ENCODE measurements at places on chromosomes 1 and 21.

DNA sequence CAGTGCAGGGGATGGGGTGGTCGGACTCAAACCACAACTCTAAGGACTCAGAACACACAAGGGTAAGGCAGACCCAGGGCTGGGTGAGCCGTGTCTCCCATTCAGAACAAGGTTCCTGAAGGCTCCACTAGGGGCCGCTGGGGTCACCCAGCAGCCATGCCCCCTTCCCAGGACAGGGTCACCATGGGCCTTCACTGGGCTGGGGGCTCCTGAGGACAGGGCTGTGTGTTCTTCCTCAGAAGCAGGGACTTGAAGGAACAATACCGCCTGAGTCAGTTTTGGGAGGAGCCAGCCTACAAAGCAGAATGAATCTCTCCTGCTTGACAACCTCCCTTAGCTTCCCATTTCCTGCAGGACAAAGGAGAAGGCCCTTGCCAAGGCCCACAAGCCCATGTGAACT is 15.4 kb downstream of the RIMS3 start:
- DNase-seq: no peak

- DNase-seq: peak; percentile 84
These were observed 4.9 kb downstream of the SH3BGRL3 start for GRCh38 chr1:26284597-26285347.

GRCh38 chr1:36306210-36306901 is at the start of gene SH3D21:
SH3D21 (plus strand) TSS chr1:36306368; CDS start chr1:36306421, 53 bp downstream.
- no peak for DNase-seq

DNA sequence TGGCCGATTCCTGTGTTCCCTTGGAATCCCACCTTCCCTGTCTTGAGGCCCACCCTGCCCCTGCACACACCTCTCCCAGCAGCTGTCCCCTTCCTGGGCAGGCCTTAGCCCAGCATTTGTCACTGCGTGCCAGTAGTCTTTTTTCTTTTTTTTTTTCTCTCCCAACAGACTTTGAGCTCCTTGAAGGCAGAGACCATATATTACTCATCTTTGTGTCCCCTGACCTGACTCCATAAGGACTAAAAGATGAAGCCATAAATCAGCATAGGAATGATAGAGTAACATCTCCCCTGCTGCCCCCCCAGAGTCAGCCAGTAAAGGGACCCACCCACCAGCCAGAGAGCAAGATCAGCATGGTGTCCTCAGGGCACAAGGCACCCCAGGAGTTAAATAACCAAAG is 27.4 kb downstream of the PIGM start:
- no peak for DNase-seq

GRCh38 chr1:17538428-17539117 is 925 bp upstream of the ARHGEF10L start:
- DNase-seq: no peak

DNA sequence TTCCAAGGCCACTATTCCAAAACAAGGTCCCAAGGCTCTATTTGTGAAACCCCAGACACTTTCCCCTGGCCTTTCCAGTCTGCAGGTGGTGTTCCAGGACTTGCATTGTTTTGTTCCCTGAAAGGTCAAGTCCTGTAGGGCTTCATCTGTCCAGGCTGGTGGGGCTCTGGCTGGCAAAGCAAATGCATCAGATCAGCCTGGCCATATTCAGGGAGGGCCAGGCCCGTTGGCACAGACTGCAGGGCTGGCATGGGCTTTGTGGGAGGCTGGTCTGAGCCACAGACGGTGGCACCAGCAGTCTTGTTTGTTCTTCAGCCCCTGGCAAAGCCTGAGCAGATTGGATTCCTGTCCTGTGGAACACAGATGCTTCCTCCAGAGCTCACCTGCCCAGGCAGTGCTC is 93.0 kb downstream of the SPATA46 start:
- DNase-seq: no peak

DNA sequence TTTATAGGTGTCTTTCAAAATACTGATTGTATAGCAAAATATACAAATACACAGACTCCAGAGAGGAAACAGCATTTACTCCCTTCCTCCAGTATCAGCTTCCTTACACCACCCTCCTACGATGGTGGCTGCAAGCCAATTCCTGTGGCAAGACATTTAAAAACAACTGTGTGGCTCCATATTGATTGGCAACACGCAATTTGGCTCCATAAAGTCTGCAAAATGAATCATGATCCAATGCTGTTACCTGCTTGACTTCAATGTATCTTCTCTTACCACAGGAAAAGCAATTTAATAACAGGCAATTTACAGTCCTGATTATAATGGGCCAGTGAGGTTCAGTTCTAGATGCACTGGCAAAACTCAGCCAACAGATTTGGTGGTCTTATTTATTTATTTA is 19.7 kb upstream of the ATP6V1G3 start:
- no peak for DNase-seq

DNA sequence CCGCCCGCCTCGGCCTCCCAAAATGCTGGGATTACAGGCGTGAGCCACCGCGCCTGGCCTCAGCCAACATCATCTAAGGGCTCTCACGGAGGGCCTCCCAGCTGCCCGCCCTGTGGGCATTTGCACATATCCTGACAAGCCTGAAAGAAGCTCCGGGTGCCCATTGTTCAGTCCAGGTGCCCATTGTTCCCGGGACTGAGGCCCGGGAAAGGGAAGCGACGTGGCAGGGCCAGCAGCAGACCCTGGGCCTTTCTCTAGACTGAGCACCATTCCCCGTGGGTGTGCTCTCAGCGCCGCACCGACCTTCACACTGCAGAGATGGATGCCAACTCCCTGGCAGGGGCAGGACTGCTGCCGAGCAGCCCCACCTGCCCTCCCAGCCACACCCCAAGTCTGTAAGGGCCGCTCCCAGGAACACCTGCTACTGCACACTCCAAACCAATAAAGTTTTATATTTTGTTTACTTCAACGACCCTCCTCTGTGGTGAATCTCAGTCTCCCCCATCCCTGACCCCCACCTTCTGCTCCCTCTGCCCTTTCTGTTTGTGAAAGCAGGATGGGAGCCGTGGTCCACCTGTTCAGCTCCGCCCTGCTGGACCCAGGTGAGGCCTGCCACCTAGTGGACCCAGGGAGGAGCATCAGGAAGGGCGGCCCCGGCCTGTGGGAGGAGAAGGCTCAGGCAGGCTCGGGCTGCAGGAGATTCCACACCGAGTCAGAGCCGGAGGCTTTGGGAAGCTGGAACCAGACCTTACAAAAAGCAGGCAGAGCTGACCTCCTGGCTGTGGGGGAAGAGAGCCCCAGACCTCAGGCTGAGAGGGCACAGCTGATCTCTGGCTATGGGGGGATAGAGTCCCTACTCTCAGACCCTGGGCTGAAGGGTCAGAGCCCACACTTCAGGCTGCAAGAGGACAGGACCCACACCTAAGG is 1.1 kb upstream of the TMEM82 start:
- peak; percentile 47 for DNase-seq

DNA sequence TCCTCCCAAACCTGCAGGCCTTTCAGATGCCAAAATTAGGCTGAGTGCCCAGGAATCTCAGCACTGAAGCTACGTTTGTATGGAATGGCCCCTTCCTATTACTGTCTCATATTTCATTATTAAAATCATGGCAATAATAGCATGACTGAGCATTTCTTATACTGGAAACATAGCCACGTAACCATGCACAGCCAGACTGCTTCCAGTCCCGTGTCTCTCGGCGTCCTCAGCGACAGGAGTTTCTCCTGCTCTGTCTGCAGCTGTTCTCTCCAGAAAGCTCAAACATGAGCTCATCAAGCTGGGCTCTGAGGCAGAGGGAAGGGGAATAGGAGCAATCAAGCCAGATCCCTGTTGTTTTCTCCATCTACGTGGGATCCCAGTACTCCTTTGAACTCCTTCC is 104.0 kb downstream of the CDC7 start:
- DNase-seq: peak; percentile 67

- no peak for DNase-seq
These were observed 2.1 kb upstream of the ITLN1 start for GRCh38 chr1:160887071-160887470.

- no peak for DNase-seq
These were observed 26.4 kb downstream of the WLS start for GRCh38 chr1:68205794-68206358.

Measured in fibroblast of skin of abdomen (primary cell).